Cerebellar cortex (tissue), 1 donor: ENCODE measurements at places on chromosomes 2 and 18.

GRCh38 chr2:101157272-101157671 lies 6.1 kb upstream of the TBC1D8 start:
- no peak for DNase-seq

GRCh38 chr2:236882930-236883329 lies 202.8 kb upstream of the COPS8 start:
- no peak for DNase-seq

DNA sequence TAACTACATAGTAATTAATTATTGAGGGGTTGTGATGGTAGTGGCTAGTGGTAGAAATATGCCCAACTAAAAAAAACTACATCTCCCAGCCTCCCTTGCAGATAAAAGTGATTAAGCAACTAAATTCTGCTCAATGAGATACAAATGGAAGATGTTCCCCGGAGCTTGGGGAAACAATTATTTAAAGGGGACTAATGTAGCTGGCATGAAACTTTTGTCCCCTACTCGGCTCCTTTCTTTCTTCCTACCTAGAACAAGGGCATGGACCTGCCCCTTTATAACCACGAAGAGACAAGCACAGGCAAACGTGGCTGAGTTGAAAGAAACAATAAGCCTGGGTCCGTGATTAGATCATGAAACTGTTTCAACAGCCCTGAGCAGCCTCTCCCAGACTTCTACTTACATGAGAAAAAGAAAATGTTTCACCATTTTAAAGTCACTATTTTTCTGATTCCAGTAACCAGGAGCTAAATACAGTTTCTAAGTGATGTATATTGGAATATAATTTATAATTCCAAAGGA lies 236.9 kb downstream of the SCG2 start:
- DNase-seq, result no peak

- no peak for DNase-seq
These were observed 45.1 kb upstream of the CALCRL start for GRCh38 chr2:187493180-187493579.

DNA sequence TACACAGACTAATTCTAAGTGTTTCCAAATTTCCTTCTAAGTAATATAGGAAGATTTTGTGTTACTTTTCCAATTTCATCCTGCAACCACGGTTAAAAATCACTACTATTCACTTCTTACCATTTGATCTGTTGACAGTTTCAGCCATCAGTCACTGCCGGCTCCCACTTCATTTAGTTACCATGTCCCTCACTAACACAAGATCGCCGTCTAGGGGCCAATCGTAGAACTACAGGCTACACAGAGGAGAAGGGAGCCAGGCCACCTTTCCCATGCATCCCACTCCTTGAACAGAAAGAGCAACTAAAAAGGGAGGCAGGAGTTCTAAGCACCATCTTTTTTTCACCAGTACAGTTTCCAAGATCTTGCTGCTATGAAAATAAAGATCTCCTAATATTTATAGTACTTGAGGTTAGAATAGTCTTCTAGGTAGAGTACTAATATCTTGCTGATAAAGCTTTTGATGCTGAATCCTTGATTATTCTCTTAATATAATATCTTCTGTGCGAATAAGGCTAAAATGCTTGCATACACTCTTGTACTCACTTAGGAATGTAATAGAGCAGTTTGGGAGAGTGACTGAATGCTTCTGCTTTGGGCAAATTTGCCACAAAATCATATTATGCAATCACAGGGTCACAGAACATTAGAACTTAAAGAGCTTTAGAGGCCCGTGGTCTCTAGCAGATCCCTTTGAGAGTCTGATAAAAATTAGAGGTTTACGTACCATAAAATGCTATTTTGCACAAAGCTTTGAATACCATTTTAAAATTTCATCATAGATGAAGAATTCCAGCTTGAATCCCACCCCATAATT lies 39.5 kb upstream of the CYP1B1 start:
- DNase-seq, result peak; percentile 44

DNA sequence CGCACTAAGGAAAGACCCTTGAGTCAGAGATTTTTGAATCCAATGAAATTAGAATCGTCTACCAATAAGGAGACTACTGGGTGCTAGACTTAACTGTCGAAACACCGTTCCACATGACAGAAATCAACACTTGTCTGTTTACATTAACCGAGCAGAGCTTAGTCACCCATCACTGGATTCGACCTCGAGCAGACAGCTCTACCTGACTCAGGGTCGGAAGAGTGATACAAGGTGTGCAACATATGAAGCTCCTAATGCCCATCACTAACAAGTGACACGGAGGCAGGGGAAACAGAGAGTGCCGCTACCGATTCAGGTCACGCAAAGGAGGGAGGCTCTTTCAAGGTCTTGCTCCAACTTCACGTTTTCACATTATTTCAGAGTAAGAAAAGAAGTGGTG lies 54.2 kb upstream of the FZD5 start:
- DNase-seq, result no peak

- DNase-seq, result peak; percentile 84
These were observed 11.5 kb downstream of the SPEG start for GRCh38 chr2:219446101-219446504.

GRCh38 chr2:129575880-129576279 lies 403.6 kb upstream of the RAB6C start:
- DNase-seq, result no peak

DNA sequence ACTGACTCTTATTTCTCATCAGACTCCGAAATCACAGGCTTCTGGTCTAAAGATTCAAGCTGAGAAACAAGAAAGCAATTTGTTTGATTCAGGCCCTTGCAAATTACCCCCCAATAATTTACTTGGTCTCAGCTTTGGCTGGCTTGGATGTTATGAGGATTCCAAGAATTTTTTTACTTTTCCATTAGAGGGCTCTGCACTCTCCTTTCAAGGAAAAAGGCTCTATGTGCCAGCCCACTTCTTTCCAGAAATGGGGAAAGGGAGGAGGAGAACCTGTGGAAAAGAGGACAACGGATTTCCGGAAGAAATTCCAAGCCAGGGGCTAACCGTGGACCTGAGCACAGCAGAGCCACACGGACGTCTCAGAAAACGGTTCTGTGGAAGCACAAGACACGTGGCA lies 44.4 kb downstream of the BCL11A start:
- no peak for DNase-seq

- no peak for DNase-seq
These were observed 37.4 kb downstream of the ANKMY1 start for GRCh38 chr2:240520130-240520973.

GRCh38 chr2:222912117-222912516 lies 51.3 kb downstream of the ACSL3 start:
- DNase-seq, result no peak

DNA sequence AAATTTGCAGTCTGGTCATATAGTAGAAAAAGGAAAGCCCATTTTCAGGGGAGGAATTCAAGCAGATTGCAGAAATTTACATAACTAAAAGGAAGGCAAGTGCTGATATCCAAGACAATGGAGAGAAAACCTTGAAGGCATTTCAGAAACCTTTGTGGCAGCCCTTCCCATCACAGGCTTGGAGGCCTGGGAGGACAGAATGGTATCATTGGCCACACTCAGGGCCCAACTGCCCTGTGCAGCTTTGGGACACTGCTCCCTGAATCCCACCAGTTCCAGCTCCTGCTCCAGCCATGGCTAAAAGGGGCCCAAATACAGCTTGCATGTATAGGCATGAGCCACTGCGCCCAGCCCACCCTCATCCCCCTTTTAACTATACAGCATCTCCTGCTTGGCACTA lies 81.1 kb upstream of the NYAP2 start:
- no peak for DNase-seq

DNA sequence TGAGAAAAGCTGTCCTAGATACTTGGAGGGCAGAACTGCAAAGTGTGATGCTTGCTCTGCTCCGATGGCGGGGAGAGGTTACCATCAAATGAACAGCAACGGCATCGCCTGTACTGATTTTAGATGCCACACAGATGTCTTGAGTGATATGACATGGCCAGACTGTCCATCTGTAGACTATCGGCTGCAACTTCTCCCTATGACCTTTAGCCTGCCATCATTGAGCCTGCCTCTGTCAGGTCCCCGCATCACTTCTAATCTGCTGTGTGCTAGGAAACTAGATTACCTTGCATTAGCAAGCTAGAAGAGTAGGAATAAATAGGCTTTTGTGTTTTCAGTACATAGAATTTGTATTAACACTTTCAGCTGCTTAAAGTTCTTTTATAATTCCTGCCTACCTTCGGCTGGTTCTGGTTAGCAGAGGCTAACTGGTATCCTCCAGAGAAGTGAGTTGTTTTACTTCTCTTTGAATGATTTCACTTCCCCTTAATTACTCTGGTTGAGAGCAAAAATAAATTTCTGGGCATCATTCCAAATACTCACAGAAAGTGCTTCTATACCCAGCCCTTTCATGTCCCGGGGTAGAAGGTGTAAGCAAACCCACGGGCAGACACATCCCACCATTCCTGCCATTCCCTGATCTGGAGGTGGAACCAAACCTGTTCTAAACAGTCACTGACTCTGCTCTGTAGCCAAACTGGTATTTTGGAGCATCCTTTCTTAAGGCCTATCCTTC lies 24.0 kb downstream of the GAREM2 start:
- DNase-seq, result no peak

DNA sequence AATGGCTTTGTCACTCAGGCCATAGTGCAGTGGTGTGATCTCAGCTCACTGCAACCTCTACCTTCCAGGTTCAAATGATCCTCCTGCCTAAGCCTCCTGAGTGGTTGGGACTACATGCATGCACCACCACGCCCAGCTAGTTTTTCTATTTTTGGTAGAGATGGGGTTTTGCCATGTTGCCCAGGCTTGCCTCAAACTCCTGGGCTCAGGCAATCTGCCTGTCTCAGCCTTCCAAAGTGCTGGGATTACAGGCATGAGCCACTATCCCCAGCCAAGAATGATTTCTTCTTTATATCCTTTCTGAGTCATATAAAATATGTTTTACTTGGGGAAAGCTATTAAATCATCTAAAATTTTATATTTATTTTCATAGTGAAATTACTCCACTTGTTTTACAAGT lies 61.3 kb downstream of the CYBRD1 start:
- DNase-seq, result no peak

DNA sequence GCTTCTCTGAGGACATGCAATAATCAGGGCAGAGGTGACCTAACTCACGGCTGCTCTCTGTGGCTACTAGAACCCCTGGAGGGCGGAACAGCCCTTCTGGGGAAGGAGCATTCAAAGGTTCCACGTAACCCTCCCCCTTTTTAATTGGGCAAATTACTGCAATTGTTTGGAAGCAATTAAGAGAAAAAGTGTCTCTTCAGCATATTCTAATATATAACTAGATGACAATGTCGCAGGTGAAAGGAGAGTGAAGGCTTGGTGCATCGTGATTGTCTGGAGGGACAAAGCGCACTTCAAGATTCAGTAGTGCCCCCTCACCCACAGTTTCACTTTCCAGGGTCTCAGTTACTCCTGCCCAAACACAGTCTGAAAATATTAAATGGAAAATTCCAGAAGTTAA lies 720.8 kb downstream of the DCDC2C start:
- no peak for DNase-seq

DNA sequence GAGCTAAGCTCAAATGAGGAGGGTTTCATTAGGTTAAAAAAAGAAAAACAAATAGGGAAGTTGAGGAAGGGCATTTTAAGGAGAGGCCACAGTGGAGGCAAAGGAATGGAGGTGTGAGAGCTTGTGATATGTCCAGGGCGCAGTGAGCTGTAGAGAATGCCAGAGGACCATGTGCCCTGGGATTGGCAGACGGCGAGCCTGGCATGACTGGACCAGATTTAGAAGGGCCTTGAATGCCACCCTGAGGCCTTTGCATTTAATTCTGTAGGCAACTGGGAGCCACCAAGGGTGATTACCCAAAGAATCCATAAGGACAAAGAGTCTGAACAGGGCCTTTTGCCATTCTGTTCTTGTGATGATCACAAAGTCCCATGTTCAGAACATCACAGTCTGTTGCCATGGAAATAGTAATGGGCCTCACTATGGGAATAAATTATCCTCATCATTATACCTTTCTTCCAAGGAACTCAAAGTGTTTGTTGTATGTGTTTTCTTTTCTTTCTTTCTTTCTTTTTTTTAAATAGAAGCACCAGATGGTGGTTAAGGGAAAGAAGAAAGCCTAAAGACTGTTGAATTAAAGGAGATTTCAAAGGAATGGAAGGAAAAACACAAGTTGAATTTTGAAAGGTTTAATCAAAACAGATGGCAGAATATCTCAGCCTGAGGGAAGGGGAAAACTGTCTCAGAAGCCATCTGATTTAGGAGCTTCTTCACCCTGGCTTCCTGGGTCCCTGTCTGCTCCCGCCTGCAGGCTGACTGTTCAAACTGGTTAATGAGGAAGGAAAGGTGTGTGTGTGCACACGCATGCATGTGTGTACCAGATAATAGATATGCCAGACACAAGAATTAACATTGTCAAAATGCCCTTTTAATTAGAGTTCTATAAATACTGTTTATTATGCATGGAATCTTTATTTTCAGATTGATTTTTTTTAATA lies 31.6 kb upstream of the NCOA1 start:
- no peak for DNase-seq

DNA sequence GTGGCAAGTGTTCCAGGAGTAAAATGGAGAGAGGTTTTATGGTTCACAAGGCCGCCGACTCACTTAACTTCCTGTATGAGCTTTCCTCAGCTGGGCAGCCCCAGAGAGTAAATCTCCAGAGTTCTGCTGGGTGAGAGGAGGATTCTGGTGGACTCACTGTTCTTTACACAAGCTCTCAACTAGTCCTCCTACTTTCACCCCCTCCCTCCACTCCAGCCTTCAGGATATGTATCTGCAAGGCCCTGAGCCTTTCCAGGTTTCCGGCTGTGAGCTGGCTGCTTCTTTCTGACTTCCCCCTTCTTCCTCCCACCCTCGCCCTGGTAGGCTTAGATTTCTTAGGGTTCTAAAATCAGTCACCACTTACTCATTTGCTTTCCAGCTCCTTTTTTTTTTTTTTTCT lies 34.0 kb downstream of the EML6 start:
- no peak for DNase-seq

GRCh38 chr2:152421521-152422370 lies 86.8 kb downstream of the FMNL2 start:
- DNase-seq, result peak; percentile 54

- no peak for DNase-seq
These were observed 1.9 kb downstream of the HS6ST1 start for GRCh38 chr2:128316777-128317180.

DNA sequence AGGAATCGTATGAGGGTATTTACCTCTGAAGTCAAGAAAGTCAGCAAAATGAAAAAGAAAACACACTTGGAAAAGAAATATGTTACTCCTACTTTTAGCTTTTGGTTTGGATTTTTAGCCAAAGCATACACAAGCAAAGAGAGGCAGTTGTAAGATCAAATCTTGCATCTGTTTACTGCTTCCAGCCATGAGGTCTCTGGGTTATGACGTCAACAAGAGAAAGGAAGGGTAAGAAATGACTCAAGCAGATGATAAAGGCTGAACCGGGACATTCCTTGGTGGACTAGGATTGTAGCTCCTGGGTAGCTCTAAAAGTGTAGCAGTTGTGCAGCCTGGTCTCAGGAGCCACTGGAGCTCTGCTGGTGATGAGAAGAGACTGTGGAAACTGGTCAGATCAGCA lies 16.8 kb downstream of the CTNNA2 start:
- no peak for DNase-seq

GRCh38 chr2:184596819-184597411 lies 1.4 kb upstream of the ZNF804A start:
- peak; percentile 49 for DNase-seq

GRCh38 chr18:11522992-11523391 lies 86.4 kb upstream of the SLC35G4 start:
- no peak for DNase-seq
